Hematopoietic multipotent progenitor cell treated with erythropoietin and hydrocortisone succinate and interleukin-3 and kit ligand, for 4 days (in vitro differentiated cells): ENCODE measurements at places on chromosomes 3 and 15.

GRCh38 chr3:147424581-147425387 is 15.6 kb downstream of the ZIC1 start:
- no peak for DNase-seq

GRCh38 chr3:55683666-55684270 is 196.7 kb upstream of the WNT5A start:
- DNase-seq: no peak

DNA sequence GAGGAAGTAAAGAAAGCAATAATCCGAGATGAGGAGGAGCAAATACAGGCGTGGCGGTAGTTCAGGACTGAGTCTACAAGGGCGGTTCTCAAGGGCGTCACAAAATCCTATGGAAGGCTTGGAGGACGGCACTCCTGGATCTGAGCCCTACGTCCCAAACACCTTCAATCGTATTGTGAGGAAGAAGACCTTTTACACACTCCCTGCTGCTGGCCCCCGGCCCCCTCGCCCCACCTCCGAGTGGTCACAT is 747 bp downstream of the PLD1 start:
- DNase-seq: no peak

GRCh38 chr3:3560591-3561311 is 238.5 kb upstream of the LRRN1 start:
- no peak for DNase-seq

DNA sequence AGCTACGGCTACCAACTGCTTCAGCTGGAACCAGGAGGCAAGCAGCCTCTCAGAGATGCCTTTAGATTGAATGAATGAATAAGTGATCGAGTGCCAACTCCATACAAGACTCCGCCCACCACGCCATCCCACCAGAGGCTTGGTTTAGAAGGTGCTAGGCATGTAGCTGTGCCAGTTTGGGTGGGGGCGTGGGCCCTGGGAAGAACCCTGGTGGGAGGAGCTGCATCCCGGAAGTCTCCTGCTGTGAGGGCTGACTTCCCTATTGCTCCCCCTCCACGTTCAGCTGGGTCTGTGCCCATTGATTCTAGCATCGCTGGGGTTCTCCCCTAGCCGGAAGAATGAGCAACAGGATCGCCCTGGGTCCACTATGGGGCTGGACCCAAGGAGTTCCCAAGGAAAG is 20.9 kb downstream of the LINGO1 start:
- no peak for DNase-seq

DNA sequence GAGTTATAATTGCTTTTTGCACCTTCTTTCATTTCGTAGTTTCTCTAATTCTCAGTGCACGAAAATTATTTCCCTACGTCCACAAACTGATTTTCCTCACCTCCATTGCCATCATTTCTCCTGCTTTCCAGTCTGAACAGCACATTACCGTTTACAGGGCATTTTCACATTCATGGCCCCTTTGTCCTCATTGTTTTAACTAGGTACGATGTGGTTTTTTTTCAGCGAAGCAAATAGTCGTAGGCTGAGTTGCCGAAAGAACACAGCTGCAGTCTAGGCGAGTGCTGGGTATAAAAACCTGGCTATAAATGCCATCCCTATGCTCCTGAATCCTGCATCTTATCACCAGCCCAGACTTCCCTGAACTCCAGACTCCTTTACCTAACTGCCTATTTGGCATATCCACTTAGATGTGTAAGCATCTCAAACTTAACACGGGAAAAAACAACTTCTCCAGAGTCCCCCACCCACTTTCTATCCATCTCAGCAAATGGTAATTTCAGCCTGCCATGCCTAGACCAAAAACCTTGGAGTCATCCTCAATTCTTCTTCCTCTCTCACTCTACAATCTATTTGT is 691 bp upstream of the FSIP1 start:
- DNase-seq: peak; percentile 33

DNA sequence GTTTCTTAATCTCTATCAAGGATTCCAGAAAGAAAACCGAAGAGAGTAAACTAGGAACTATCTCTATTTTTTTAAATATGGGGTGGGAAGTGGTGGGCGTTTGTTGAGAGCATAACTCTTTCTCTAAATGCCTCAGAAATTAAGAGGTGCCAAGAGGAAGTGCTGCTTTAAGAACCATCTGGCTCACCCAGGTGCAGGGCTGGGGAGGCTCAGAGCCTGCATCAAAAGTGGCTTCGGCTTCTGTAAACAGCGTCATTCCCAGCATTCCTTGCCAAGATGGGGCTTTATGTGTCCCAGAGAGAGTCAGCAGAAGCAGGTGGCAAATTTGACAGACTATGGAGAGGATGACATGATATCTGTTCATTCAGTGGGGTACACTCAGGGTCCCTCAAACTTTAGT is 123.3 kb upstream of the BFSP2 start:
- DNase-seq: no peak
